ENCODE measurements at places on chromosomes 7 and 10.

- DNase-seq = no peak
These were observed 65.2 kb downstream of the SH2D4B start for GRCh38 chr10:80602881-80603280.

GRCh38 chr10:101063548-101064414 lies 2.0 kb downstream of the KAZALD1 start:
- no peak for DNase-seq

- DNase-seq = no peak
These were observed at the start of gene NEUROG3 for GRCh38 chr10:69573056-69573806. NEUROG3 (minus strand) TSS chr10:69573422; CDS start chr10:69573043, 379 bp downstream.

DNA sequence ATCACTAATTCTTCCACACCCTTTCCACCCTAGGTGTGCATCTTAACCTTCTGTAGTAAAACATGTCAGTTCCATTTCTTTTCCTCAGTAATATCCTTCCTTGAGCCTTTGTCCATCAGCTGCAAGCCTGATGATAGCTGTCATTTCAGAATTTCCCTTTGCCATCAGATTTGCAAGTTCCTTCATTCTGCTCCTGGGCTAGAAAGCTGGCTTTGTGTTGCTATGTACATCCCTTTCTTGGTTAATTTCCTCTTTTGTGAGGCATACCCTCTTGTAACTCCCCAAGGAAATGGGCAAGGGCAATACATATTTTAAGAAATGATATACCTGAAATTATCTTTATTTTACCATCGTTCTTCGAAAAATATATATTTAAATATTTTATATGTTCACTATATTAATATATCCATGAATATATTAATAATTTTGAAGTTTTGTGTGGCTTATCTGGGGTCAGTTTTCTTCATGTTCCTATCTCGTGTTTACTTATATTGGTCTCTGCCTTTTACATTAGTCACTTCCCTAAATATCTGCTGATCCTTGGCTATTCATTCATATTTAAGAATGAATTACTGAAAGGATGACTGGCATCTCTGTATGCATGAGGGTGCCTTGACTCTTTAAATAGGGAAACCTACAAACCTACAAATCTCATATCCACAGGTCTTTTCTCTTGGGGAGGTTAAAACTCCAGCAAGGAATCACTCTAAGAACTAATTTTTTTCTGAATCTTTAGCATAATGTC lies 143.8 kb downstream of the ZNF22 start:
- DNase-seq = no peak

DNA sequence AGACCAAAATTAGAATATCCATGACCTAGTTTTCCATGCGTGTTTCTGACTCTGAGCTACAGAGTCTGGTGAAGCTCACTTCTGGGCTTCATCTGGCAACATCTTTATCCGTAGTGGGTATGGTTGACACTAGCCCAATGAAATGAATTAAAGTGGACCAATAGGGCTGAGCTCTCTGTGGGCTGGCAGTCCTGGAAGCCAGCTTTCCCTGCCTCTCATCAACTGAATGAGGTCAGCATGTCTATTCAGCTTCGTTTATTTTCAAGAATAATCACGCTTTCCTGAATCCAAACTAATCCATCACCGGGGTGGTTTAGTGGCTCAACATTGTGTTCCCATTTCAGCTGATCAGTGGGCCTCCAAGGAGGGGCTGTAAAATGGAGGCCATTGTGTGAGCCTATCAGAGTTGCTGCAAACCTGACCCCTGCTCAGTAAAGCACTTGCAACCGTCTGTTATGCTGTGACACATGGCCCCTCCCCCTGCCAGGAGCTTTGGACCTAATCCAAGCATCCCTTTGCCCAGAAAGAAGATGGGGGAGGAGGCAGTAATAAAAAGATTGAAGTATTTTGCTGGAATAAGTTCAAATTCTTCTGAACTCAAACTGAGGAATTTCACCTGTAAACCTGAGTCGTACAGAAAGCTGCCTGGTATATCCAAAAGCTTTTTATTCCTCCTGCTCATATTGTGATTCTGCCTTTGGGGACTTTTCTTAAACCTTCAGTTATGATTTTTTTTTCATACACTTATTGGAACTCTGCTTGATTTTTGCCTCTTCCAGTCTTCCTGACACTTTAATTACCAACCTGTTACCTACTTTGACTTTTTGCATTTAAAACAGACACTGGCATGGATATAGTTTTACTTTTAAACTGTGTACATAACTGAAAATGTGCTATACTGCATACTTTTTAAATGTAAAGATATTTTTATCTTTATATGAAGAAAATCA lies 35.5 kb downstream of the CAV1 start:
- no peak for DNase-seq

- peak; percentile 24 for DNase-seq
These were observed 6.6 kb downstream of the NPC1L1 start for GRCh38 chr7:44534501-44534900.

- no peak for DNase-seq
These were observed 106.5 kb downstream of the MICALL2 start for GRCh38 chr7:1352656-1353271.

- DNase-seq = no peak
These were observed 776 bp downstream of the TMEM184A start for GRCh38 chr7:1555046-1555812.

DNA sequence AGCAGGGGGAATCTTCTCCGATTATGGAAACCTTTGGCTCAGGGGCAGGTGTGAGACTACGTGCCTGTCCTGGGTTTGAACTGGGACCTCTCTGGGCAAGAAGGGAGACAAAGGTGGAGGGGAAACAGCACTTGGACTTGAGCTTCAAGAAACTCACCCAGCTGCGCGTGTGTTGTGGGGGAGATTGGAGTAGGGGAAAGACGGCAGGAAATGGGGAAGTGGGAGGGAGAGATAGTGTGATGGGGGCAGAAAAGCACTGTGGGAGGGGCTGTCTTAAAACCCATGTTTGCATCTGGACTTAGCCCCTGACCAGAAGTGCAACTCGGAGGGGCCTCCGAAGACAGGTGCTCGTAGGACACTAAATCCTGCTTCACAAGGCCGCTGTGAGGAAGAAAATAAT lies 107.0 kb downstream of the HIP1 start:
- no peak for DNase-seq

GRCh38 chr7:21675255-21675654 lies 132.4 kb downstream of the DNAH11 start:
- no peak for DNase-seq

DNA sequence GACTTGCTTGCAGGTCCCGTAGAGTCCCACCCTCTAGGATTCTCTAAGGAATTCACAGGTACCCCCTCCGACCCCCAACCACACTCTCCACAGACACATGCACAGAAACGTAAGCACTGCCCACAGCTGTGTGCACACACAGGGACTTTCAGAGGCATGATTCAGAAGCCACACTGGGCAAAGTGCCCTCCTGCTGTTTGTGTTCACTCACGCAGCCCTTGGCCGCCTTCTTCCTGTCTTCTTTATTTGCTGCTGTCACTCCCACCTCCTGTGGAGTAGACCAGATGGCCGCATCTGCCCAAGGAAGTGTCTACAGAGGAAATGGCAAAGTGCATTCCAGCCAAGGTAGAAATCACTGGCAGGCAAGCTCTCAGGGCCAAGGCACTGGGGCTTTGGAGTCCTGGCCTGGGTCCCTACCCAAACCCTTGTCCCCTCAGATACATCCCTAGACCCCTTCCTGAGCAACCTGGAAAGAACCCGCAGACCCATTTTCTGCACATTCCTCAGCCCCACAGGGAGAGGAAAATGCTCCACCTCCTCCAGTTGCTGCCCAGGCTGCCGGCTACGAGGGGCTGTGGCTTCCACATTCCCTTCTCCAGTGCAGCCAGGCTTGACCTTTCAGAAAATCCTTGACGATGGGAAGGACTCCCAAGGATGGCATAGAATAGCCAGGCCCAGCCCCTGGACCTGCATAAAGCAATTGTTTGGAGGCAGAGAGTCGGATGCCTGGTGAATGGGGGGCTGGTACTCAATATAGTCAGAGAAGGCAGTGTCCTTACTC lies 21.6 kb upstream of the GIMAP8 start:
- no peak for DNase-seq

DNA sequence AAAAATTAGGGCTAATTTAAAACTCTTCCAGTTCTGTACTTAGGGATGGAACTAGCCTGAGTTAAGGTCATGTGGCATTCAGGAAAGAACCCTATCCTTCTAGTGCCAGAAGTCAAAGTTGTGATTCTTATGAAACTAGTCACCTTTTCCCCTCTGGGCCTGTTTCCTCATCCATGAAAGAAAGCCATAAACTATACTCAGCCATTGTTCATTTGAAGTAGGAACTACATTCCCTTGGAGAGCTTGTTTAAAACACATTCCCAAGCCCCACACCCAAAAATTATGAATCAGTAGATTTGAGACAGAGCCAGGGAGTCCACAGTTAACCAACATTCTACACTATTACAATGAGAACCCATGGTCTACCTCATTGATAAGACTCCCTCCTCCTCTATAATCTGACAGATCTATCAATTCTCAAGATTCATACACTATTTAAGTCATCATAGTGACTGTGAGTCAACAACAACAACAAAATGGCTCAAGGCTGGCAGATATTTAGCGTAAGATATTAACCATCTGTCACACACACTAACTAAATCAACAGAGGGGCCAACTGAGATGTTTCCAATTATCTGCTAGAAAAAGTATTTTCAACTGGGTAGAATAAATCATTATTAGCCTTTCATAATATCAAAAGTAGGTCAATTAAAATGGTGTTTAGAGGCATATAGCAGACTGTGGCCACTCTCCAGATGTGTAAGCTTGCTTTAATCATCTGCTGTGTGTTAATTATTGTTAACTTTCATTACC lies 102.3 kb downstream of the SLC25A13 start:
- DNase-seq = no peak

DNA sequence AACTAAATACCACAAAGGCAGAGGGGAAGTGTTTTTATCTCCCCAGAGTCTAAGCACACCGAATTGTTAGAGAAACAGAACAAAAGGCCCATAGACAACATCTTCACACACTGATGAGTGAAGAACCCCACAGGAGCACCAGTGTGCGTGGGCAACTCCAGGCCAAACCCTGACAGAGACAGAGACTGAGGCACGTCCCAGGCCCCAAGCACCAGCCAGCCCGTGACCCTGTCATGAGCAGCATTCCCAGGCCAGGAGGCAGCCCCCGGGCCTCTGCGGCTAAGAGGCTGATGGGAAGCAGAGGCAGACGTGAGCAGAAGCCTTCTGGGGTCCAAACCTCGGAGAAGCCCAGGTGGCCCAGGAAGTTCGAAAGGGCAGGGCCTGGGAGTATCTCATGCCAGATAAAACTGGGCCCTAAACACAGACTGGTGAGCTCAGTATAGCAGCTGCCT lies 184.4 kb downstream of the TCERG1L start:
- DNase-seq = no peak

DNA sequence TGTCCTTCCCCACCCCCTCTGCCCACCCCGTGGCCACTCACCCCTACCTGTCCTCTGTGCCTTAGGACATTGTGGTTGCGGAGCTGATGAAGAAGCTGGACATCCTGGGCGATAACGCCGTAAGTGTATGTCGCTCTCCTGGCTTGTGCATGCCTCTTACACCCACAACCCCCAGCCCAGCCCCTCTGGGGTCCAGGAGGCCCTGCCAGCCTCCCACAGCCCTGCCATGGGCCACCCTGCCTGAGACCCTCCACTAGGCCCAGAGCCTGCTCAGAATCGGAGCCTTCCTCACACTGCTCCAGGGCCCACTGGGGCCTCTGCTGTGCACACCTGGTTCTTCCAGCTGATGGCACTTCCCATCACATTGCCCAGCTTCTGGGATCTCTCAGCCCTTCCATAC lies 36.8 kb upstream of the DPYSL4 start:
- DNase-seq = no peak

GRCh38 chr7:157016352-157017041 lies 6.0 kb upstream of the MNX1 start:
- peak; percentile 39 for DNase-seq

- no peak for DNase-seq
These were observed 21.7 kb downstream of the SCD start for GRCh38 chr10:100368721-100369120.

GRCh38 chr7:64884913-64885370 lies 18.1 kb upstream of the ZNF273 start:
- DNase-seq = no peak

DNA sequence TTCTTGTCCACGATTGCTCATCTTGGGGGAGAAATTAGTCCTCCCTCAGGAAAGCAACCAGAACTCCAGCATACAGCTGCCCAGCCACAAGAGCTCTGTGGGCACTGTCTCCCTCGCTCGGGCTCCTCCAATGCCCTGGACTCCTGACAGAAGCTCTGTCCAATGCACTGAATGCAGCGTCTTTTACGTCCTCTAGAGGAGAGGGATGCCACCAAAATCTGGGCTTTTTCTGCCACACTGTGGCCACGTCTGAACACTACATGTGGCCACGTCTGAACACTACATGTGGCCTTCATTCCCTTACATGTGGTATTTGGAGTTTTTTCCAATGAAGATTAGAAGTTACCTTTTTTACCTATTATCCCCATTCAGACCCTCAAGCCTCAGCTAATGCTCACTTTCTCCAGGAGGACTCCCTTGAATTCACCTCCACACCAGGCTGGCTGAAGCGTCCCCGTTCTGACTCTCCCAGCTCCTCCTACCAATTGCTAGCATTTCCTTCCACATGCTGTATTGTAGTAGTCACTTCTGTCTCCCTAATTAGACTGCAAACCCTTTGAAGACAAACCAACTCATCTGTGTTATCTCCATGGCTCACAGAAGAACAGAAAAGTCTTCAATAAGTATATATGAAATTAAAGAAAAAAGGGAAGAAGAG lies 134.3 kb upstream of the PDE1C start:
- DNase-seq = no peak

DNA sequence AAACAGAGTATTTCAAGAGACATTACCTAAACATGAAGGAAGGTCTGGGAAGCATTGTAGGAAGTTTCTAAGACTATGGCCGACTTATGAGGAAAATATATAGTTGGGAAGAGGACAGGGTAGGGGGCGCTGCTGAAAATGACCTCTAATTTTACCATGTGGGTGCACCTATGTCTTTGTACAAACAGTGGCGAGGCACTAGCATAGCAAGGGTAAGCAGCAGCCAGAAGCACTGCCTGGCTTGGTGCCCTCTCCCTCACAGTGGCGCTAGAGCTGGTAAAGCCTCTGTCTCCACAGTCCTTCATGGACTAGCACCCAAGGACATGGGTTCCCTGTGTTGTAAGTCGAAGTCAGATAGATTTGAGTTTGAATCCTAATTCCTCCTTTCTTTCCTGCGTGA lies 461.2 kb downstream of the INHBA start:
- no peak for DNase-seq

DNA sequence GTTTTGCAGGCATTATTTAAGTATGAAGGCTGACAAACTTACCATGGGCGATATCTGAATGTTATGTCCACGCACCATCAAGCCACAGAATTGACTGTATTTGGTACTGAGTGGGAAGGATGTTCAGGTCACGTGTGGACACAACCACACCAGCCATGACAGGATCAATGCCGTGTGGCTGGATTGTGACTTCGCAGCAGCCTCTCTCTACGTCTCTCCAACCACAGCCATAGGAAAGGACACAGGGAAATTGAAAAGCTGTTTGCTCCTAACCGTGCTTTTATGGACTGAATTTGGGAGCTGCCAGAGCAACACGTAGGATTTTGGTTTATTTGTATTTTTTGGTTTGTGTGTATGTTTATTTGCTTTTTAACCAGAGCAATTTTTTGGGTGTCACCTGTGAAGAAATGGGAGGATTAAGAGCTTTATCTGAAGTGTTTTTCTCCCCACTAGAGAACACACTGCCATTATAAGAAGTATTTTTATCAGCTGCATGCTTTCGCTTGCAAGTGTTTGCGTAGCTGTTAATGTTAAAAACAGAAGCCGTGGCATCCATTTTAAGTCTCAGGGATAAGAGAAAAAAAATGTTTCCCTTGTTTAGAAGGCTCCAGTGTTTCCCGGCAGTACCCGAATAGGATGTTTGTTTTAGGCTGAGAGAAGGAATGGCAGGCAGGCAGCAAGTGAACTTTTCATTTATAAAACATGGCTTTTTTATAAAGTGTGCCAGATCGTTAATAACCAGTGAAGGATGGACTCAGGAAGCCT lies 401.1 kb upstream of the NFE2L3 start:
- DNase-seq = no peak
